RWPE1 (cell line): ENCODE measurements at places on chromosomes 13 and 19.

GRCh38 chr19:1383017-1383311 lies 743 bp upstream of the NDUFS7 start:
- DNase-seq: no peak

- no peak for DNase-seq
Observed at GRCh38 chr19:405121-405965, 3.6 kb downstream of the C2CD4C start.

DNA sequence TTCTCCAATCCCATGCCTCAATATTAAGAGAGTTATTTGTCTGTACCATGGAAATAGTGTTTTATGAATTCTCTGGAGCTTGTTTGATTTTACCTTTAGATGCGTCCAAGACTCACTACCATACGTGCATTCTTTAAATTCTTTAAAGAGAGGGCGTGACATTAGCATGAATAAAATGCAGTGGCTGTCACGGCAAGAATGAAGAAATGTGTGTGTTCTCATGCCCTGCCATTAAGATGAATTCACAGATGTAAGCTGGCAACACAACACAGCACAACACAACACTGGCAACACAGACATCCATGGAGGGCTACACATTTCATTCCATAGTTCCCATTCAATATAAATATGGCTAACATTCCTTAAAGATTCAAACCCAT lies 213.4 kb downstream of the ENOX1 start:
- DNase-seq: peak; percentile 25

DNA sequence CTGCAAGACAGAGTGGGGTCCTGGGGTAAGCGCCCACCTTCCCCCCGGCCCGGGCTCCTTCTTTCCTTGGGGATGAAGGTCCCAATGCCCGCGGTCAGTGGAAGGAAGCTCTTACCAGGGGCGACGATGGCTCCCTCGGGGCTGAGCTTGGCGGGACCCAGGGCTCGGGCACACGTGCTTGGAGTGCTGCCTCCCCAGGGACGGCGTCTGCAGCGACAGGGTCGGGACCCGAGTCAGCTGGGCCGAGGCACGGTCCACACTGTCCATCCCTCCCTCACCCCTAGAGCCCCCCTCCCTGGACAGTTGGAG lies 3.5 kb downstream of the JSRP1 start:
- no peak for DNase-seq

GRCh38 chr19:1098177-1099051 lies 3.2 kb upstream of the POLR2E start:
- peak; percentile 39 for DNase-seq

DNA sequence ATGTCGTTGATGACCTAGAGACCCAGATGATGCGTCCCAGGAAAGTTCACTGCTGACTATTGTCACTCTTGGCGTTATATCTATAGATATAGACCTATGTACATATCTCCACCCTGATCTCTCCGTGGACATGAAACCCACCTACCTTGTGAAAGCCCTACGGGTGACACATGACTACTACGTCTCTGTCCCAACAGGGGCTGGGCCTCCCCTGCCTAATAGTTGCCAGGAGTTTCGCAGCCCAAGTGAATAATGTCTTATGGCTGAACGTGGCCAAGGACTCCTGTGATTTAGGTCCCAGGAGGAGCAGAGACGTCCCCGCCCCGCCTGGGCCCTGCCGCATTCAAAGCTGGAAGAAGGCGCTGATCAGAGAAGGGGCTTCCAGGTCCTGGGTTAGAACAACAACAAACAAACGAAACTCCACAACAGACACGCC lies 4.9 kb upstream of the POU4F1 start:
- no peak for DNase-seq

GRCh38 chr13:67390462-67391086 lies 160.4 kb upstream of the PCDH9 start:
- peak; percentile 2 for DNase-seq

DNA sequence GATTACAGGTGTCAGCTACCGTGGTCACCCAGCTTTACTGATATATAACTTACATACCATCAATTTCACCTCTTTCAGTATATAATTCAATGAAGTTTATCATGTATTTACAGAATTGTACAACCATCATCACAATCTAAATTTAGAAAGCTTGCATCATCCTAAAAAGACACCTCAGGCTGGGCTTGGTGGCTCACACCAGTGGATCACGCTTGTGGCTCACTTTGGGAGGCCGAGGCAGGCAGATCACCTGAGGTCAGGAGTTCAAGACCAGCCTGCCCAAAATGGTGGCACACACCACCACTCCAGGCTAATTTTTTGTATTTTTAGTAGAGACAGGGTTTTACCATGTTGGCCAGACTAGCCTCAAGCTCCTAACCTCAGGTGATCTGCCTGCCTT lies 4.3 kb upstream of the HDGFL2 start:
- no peak for DNase-seq

DNA sequence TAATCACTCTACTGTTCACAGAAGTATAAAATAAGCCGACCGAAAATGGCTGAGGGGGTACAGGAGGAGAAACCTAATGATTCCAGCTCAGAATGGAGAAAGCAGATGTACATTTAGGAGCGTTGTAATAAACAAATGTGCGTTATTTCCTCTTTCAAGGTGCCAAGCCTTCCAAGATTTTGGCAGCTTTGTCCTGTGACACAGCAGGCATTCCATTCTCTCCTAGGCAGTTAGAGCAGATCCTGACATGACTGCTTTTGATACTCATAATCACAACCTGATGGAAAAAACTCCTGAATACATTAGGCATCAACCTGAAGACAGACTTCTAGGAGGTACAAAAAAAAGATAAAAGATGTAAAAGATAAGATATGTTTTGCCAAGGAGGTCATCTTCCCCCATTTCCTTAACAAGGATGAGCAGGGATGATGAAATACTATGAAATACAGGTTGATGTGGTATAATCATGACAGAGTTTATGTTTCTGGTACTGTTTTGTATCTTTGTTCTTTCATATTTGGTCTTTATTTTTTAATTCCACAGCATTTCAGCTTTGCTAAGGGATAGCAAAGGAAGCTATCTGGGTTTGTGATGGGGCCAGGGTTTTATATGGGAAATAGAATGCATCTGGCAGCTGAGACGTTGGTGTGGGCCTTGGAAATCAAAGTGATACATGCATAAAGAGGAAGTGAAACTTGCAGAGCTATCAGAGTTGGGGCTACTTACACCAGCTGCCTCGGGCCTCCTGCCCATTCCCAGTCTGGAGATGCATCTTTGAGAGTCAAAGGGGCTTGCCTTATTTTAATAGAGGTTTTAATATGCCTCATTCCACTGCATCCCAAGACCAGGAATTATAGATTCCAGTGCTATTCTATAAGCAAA lies 222.5 kb downstream of the OXGR1 start:
- DNase-seq: no peak

- DNase-seq: no peak
Observed at GRCh38 chr19:38617764-38618589, at the start of gene MAP4K1. TSS of gene MAP4K1 (minus strand) at chr19:38617953. CDS start at chr19:38617895, 58 bp downstream.

DNA sequence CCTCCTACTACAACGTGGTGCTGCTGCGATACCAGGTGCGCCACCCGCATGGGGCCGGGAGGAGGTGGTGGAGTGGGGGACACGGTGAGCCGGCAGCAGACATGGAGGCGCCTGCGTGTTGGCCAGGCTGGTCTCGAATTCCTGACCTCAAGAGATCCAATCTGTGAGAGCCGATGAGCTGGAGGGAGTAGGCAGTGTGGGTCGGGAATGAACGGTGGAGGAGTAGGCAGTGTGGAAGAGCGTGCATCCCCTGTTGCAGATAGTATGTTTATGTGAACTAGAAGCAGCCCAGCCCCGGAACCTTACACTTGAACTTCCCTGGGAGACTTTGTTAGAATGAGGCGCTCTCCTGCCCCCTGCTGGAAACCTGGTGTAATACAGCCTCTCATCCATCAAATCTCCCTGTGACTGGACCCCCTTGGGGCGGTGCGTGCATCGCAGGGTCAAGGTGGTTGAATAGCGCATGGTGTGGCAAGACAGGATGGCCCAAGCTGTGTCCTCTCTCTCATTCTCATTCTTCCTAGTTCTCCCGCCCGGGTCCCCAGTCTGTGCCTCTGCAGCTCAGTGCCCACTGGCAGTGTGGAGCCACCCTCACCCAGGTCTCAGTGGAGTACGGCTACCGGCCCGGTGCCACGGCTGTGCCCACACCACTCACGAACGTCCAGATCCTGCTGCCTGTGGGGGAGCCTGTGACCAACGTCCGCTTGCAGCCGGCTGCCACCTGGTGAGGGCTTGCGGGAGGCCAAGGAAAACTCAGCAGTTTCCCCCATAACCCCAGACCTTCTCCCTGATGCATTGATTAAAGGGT lies 10.5 kb upstream of the B3GNT3 start:
- peak; percentile 55 for DNase-seq

DNA sequence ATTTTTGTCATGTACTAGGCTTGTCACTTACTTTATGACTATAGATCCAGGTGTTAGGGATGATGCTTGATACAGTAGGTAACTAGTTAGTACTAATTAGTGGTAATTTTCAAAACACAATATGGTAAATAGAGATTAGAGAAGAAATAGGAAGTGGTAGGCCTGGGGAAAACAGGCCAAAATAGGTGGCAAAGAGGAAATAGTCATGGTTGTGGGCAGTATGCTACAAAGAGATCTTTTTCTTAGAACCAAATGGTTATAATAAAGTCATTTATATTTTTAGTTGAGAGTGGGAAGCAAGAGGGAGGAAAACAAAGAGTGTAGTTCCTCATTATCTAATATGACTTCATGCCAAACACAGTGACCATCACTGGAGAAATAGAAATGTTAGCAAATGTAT lies 9.1 kb upstream of the VWA8 start:
- DNase-seq: no peak

DNA sequence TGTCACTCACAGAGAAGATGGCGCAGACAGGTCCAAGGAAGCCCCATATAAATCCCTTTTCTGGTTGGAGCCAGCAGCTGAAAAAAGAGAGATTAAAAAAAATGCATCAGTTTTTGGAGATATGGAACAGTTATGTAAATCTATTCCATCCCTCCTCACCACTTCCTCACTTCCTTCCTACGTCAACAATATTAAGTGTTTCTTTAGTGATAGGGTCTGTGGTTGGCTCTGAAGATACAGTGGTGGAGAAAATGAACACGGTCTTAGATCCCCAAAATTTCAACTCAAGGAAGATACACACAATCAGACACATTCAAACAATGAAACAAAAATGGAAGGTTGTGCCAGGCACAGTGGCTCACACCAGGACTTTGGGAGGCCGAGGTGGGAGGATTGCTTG lies 31.5 kb downstream of the ADGRE2 start:
- DNase-seq: no peak

DNA sequence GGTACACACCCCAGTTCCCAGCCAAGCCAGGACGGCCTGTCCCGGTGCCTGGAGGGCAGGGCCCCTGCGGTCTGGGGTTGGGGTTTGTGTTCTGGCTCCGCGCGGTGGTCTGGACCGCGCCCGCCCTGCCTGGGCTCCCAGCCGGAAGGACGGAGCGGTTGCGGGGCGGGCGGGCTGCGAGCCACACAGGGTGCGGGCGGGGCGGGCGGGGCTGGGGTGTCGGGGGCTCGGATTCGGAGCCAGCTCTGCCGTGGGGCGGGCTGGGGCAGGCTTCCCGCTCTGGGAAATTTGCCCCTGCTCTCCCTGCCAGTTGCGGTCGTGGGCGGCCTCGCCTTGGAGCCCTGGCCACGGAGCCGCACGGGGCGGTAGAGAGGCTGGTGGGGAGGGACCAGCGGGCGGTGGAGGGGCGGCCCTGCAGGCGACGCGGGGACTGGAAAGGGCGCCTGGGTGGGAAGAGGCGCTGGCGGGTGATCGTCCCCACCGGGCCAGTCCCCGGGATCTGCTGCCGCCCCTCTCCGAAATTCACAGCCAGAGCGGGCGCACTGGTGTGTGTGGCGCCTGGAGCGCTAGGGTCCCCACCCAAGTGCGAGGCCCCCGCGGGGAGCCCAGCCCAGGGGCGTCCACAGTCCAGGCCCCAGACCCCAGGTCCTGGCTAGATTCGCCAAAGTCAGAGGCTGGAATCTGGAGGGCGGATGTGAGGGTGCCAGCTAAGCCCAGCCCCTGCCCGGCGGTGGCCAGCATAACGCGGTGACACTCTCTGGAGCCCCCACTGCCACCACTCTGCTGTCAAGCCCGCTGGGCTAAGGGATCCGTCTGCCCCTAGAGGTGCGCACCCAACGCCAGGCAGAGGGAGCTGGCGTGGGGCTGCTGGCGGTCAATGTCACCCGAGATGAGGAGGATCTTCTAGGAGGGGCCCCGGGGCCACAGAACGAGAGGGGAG lies 11.0 kb upstream of the ZNF492 start:
- DNase-seq: no peak

GRCh38 chr13:59494560-59494970 lies 669.2 kb downstream of the DIAPH3 start:
- no peak for DNase-seq

DNA sequence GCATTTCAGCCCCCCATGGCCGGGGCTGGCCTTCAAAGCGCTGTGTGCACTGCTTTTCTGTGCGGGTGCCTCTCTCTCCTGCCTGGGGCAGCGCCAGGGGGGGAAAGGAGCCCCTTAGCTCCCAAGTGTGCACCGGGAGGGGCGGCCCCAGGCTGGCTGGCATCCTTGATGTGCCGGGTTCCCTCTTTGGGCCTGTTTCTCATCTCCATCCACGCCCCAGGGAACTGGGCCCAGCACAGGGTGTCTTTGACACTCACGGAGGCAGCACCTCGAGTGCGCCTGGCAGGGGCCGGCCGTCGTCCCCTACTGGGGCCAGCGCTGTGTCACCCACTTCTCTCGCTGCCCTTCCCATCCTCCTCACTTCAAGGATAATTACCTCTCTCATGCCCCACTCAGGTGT lies 324.3 kb downstream of the TEX29 start:
- DNase-seq: no peak

DNA sequence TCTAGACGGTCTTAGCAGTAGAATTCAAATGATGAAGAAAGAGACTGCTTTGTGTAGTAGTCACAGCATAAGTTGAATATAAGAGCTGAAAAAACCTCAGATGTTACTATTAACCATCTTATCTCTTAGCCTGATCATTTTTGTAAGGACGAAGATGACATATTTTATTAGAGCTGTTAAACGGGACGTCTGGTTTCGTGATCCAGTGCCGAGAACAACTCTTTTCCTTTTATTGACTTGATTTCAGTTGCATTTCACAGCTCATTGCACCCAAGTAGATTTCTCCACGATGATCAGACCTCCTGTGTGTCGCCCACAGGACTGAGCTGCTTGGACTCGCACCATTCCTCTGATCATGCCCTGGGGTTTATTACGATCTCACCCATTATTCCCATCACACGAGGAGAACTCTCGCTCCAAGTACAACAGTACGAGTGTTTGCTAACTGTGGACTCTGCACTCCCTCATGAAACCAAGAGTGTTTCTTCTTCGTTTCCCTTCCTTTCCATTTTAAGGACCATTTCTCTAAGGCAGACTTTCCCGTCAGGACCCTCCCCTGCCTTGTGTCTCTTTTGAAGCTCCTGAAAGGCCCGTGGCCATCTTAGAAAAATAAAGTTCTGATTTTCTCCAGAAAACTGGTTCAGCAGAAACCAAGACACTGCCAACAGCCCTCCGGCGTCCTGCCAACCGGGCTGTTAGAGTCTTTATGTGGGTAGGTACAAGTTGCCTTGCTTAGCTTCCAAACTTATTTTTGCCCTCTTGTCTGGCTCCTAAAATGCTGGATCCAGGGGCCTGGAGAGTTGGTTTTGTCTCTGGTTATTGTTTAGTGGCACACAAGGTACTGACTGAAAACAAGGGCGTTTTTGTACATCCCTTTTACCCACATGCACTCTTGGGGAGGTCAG lies 48.2 kb upstream of the RNF113B start:
- no peak for DNase-seq

- DNase-seq: no peak
Observed at GRCh38 chr19:44813070-44813840, 4.4 kb downstream of the BCAM start.

GRCh38 chr19:8488365-8488764 lies 14.1 kb downstream of the PRAM1 start:
- DNase-seq: no peak
